Natural killer cell (primary cell): ENCODE measurements at places on chromosomes 13 and 19. TPM values are rescaled to one million over a fixed set of nuclear protein-coding genes. Genes with fewer than 3 reads are reported as not detected.

Gene TMC4
- 8.2 TPM for total RNA-seq

Gene GZMM
- 253 TPM for total RNA-seq

Gene ATP4A
- not detected for total RNA-seq

Gene SH2D3A
- total RNA-seq = 20.1 TPM

Gene MPV17L2
- 5.6 TPM for total RNA-seq
